Stimulated activated CD4-positive, alpha-beta T cell treated with anti-CD3 and anti-CD28 coated beads, Interleukin-15, amount 100 ng/mL, for 48 hours (primary cell): ENCODE measurements at places on chromosomes 5 and 9.

DNA sequence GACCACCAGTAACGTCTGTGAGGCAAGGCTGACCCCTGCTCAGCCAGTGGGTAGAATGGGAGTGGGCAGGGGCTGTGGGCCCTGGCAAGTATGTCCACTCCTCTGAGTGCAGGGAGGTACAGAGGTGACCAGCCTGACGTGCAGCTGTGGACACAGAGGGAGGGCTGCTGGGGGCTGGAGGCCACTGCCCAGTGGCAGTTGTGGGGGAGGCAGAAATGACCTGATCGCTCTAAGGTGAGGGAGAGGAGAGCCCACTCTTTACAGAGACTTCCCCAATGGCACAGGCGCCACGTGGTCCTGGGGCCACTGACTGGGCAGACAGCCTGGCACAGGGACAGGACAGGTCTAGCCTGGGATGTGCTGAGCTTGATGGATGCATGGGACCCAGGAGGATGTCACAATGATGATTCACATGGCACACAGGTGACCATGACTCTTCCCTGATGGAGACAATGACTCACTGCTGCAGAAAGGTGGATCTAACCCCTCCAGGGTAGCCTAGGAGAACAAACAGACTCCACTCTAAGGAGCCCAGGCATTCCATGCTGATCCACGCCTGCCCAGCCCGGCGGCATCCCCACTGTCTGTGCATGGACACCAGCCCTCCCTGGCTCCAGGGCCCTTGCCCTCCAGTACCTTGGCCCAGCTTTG lies 7.7 kb downstream of the LPCAT1 start:
- DNase-seq, result no peak

DNA sequence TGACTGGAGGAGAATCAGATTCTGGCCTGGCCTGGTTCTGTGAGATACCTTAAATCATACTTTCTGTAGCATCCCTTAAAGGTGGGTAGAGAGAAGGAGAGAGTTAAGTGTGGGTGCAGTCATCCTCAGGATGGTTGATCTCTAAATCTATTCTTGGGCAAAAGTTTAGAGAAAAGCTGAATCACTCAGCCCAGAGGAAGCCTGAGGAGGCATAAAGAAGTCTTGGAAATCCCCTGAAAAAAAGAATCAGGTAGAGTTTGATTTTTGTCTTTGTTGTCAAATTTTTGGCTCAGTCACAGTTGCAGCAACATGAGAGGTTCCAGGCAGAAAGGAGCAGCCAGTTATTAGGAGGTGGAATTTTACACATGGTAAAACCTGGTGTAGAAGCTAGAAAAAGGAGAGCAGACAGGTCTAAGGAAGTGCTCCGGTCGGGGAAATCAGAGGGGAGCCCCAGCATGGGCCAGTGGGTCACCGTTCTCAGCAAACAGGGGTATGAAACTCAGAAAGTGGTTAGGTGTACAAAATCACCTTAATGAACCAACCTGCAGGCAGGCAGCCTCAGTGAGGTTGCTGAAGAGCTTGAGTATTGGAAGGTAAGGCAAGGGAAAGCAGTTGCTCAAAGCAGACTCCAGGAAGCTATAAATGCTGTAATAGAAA lies 116.2 kb upstream of the CNTLN start:
- no peak for DNase-seq

DNA sequence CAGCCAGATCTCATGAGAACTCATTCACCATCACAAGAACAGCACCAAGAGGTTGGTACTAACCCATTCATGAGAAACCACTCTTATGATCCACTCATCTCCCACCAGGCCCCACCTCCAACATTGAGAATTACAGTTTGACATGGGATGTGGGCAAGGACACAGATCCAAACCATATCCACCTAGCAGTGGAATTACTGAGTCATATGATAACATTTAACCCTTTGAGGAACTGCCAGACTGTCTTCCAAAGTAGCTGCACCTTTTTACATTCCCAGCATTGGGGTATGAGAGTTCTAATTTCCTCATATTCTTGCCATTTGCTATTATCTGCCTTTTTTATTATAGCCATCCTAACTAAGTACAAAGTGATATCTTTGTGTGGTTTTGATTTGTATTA lies 51.9 kb downstream of the CTNNA1 start:
- no peak for DNase-seq

- DNase-seq, result no peak
Measured at GRCh38 chr9:71812385-71812784, 44.1 kb upstream of the CEMIP2 start.

DNA sequence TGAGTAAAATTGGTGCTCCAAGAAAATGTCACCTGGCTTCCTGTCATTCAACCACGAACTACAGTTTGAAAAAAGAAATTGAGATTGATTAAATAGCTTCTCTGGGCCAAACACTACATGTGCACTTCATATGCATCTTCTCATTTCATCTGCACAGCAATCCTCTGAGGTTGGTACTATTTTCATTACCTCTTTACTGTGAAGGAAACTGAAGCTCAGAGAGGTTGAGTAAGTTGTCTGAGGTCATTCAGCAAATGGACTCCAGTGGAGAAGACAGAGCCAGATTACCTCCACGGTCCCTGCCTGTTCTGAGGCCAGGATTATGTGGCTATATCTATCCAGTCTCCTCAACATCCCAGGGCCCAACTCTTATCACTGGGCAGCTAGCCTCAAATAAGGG lies 46.5 kb downstream of the SLC6A7 start:
- no peak for DNase-seq
